ENCODE measurements at places on chromosomes 12 and 14.

DNA sequence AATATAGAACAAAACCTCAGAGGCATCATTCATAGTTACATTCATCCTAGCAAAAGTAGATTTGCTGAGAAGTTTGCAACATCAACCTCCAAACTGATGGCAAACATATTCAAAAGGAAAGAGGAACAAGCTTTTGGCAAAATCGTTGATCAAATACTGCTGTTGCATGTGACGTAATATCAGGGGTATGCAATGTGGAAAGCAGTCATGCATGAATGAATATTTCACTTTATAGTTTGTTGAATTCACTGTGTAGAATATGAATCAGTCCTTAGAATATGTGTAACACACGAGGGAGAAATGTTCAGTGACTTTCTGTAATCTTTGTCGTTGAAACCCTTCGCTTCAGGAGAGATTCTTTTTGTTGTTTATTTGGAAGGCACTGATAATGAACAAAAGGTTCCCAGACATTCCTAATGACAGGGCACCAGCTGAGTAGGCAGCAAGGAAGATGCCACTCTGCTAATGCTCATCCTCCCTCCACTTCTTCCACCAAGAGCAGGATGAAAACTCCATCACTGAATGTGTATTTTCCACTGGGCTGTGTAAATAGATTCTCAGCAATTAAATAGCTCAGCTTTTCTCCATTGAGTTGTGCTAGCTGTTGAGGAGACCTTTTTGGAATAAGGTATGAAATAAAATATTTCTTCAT lies 126.1 kb downstream of the PELI2 start:
- DNase-seq, result no peak

DNA sequence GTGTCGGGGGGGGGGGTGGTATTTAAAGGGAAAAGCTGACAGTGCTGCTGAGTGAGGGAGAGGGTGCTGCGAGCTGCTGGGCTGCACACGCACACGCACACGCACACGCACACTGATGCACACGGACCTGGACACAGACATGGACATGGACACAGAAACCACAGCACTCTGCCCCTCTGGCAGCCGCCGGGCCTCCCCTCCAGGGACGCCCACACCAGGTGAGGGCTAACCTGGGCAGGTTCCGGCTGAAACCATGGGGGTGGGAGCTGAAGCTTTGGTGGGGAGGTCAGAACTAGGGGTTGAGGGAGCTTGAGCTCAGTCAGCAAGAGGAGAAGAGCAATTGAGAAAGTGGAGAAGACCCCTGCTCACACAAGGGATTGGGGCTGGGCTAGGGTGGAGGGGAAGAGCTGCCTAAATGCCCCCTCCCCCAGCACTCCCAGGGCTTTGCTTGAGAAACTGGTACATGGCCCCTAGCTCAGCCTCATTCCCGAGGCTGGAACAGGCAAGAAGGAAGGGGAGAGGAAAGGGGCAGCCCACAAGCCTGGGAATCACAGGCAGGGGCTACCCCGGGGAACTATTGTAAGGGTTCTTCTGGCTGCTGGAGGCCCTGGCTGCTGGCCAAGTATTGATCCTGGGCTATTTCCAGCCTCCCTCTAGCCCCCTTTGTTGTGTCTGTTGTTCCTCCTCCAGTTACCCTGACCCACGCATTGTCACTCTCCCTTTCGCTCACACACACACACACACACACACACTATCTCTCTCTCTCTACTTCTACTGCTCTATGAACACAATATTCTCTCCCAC lies at the start of gene REM2:
Gene REM2 (plus strand): TSS at position 50 of the 804 bp plus-strand sequence. CDS start 66 bp downstream, at position 116.
- no peak for DNase-seq

GRCh38 chr14:98498019-98498885 lies 773.7 kb downstream of the BCL11B start:
- no peak for DNase-seq

GRCh38 chr14:53035336-53036210 lies 84.7 kb upstream of the FERMT2 start:
- no peak for DNase-seq

DNA sequence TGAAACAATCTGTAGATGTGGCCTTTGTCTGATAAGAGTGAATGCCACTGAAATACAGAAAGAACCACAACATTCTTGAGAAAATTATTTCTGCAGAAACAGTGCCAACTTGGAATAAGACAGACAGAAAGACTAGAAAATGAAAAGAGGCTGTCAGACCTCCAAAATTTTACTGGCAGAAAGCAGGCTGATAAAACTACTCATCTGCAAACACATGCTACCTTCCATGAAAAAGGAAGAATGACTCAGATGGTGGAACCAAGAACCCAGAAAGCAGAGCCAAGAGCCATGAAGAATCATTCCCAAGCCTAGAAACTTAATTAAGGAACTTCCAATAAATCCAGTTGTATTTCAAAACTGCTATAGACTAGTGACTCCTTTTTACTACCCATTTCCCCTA lies 31.9 kb upstream of the OSBPL8 start:
- no peak for DNase-seq

GRCh38 chr12:106276032-106276740 lies 26.3 kb upstream of the TCP11L2 start:
- no peak for DNase-seq

DNA sequence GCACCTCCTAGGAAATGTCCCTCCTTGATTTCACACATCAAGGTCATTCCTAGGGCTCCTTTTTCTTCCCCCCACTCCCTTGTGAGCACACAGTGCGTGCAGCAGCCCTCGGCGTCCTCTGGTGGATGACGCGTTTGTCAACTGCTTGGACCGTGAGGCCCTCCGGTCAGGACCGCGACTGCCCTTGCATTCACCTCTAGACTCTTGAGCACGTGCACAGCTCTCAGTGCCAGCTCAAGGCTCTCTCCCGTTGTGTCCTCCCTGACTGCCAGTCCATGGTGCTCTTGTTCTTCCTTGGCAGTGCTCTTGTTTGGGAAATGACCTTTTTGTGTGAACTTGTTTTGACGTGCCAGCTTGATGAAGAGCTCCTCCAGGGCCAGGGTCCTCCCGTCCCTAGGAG lies 67.9 kb downstream of the TSPAN9 start:
- DNase-seq, result no peak

DNA sequence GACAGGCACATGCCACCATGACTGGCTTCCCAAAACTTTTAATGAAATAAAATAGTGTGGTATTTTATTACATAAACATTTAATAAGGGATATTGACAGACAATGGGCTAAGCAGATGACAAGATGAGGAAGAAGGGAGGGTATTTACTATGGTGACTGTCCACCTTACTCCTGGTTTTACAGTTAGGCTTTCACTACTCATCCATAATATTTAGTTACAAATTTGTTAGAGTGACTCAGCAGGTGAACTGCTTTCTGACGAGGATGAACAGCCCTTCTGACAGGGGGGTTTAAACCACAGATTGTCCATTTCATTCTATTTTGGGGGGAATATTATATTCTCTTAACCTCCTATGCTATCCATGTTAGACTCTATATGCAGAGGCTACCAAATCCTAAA lies 3.6 kb upstream of the PALS1 start:
- no peak for DNase-seq

GRCh38 chr14:90308561-90308960 lies 23.2 kb downstream of the NRDE2 start:
- no peak for DNase-seq

GRCh38 chr14:103362780-103363179 lies 22.4 kb upstream of the MARK3 start:
- no peak for DNase-seq

- no peak for DNase-seq
These were observed 334.5 kb upstream of the SEL1L start for GRCh38 chr14:81868172-81868571.

GRCh38 chr14:100072783-100073346 lies 7.6 kb downstream of the EVL start:
- no peak for DNase-seq

DNA sequence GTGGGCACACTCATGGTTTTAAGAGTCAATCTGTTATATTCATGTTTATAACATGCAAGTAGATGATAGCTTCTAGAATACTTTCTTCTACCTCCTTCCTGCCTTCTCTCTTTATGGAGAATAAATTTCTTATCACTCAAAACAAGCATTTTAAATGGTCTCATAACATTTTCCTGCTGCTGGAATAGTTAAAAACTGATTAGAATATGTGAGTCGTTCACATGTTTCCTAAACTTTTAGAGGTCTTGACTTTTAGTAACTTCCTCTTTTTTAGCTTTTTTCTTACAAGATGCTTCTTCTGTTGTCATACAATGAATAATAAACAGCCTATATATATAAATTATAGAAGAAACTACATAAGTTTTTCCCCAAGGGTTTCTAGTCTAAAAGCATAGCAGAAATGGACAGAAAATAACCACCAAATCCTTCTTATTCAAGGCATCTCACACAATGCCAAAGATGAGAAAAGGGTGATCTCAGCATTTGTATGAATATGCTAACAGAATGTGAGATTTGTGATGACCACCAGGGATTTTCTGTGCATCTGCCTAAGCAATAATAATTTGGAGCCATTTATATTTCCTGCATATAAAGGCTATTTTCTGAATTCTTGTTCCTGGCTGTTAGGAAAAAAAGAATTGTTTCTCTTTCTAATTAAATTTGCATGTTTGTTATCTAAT lies 127.8 kb downstream of the DAAM1 start:
- no peak for DNase-seq

GRCh38 chr12:103583008-103583407 lies 4.1 kb upstream of the STAB2 start:
- no peak for DNase-seq

- DNase-seq, result no peak
These were observed 2.1 kb downstream of the TSPAN11 start for GRCh38 chr12:30928356-30929244.

DNA sequence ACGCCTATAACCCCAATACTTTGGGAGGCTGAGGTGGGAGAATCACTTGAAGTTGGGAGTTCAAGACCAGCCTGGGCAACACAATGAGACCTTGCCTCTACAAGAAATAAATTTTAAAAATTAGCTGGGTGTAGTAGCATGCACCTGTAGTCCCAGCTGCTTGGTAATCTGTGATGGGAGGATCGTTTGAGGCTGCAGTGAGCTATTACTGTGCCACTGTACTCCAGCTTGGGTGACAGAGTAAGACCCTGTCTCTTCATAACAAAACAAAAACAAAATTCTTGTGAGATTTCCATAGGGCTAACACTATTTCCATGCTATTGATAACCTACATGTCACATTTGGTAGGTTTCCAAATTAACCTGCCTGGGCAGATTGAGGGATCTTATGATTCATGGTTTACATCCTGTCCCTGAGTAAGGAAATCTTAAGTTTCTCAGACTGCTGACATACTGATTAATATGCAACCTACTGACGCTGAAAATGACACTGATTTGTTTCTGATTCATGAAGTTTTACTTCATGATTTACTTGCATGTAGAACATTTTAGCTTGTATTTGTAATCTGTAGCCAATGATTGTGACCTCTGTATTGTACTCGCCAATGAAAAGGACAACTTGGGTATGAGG lies 15.9 kb downstream of the ATP6V1D start:
- DNase-seq, result no peak

- DNase-seq, result no peak
These were observed 116.2 kb downstream of the TRHDE start for GRCh38 chr12:72388322-72388721.

DNA sequence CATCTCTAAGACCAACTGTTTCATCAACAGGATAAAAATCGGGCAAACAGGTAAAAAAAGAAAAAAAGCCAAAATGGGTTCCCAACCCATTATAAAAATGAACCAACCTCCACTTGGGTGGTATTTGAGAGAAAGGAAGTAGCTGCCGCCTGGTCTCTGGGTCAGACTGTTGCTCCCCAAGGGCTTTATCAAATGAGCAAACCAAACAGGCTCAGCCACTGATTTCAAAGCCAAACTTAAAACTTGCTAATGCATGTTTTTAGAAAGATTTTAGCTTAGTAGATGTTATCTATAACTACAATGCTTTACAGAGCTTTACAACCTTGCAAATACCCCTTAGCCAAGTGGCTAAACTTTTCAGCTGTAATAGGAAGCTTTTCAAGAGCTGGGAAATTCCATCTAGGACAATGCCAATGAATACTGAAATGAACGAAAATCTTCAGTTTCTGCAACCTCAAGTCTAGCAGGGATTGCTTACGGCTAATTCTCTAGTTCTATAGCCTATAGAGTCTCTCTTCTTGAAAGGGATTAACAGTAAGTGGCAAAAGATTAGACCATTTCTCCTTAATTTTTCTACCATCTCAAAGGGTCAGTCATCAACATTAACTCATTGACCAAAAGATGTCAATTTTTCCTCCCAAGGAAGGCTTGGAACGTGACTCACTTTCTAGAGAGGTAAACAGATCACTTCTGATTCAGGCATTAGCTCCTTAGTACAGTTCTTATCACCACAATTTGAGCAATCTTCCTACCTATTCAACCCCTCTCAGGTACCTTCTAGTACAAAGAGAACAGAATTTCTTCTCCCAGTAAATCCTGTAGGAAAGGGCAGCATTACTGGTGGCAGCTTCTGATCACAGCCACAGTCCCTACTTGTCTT lies 4.2 kb downstream of the PPM1H start:
- DNase-seq, result no peak

- no peak for DNase-seq
These were observed 20.6 kb downstream of the SBNO1 start for GRCh38 chr12:123344086-123344485.

DNA sequence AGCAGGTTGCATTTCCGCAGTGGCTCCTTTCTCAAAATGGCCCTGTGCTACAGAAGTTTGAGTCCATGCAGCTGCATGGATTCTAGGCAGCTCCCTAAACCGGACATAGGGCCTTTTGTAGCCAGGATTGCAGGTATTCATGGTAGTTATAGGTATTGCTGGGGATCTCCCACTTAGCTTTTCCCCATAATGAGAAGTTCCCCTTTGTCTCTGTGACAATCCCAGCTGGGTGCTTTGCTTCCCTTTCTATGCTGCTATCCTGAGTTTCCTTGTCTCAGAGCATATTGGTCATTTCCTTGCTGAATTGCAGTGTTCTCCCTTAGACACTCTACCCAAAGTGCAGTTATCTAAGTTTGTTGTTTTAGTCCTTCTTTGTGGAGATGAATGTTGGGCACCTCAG lies 120.9 kb upstream of the MIS18BP1 start:
- no peak for DNase-seq

- DNase-seq, result no peak
These were observed 26.4 kb upstream of the DICER1 start for GRCh38 chr14:95183532-95184412.

- DNase-seq, result no peak
These were observed 4.7 kb upstream of the TC2N start for GRCh38 chr14:91872011-91872501.

DNA sequence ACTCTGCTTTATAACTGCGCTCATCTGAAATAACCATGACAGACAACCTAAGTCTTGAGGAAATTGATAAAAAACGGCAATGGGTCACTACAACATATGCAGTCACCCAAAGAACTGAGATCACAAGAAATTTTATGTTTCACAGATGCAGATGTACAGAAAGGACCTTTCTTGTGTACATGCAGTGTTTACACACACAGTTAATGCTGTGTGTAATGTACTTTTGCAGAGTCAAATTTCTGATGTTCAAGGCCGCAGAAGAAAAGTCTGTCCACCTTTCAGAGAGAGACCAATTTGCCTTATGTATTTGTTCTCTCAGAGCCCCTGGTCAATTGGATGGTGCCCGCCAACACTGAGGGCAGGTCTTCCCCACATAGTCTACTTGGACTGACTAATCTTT lies 23.0 kb upstream of the TBK1 start:
- no peak for DNase-seq
